ENCODE measurements at places on chromosomes 5 and 9.

GRCh38 chr9:107704774-107705173 is 215.2 kb upstream of the KLF4 start:
- DNase-seq: no peak

- DNase-seq: no peak
Observed at GRCh38 chr5:40073927-40074326, 605.8 kb upstream of the PTGER4 start.

GRCh38 chr5:168316139-168316578 is 24.7 kb downstream of the WWC1 start:
- DNase-seq: no peak

GRCh38 chr5:136039202-136039601 is 10.4 kb downstream of the TGFBI start:
- no peak for DNase-seq

DNA sequence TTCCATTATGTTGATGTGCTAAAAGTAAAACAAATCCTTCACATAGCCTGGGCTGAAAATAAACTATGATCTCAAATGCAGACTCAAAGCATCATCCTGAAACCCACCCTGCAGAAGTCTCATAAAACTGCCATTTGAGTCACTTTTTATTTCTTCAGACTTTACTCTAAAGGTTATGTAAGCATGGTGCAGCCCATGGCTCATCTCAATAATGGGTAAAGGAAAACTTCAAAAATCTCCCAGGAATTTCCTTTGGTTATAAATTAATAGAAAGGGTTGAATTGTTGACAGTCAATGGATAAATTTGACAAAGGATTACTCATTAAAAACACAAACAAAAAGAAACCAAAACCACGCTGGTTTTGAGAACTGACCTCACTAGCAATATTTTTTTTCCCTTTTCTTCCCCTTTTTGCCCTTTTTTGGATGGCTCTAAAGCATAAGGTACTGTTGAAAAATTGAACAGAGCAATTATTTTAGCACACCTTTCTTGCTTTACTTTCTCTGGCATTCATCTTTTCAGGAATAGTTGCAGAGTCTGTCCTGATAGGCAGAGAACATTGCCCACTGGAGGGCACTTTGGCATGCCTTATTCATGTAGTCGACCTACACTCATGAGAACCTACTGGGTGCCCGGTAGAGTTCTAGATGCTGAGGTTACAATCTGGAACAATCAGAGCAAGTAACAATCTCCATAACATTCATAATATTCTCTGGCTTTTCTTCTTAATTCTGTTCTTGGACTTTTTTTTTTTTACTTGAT is 191.4 kb downstream of the TMEM167A start:
- no peak for DNase-seq

DNA sequence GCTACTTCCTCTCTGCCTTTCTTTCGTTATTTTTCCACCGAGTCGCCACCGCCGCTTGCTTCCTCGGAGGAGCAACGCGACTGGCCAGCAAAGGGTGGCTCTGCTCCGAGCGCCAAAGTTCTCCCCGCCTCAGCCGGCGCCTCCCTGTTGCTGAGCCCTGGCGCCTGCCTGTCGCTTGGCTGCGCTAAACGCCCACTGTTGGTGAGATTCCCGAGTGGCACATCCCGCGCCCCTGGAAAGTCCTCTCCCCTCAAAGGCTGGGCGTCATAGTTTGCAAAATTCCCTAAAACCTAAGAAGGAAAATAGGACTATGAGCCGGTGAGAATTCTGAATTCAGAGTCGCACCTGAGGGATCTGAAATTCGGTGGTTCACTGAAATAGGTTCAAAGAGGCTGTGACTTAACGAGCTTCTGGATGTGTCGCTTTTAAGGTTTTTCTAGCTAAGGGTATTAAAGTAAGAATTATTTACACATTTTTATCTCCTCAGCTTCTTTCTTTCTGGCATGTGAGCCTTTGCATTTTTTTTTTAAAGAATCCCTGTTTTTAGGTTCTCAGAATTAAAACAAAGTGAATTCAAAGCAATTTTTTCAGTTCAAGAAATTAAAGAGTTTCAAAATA is at the start of gene GRIN3A:
TSS of gene GRIN3A (minus strand) at position 82 of the 618 bp plus-strand sequence. CDS start 668 bp downstream, outside the sequence.
- peak; percentile 7 for DNase-seq

DNA sequence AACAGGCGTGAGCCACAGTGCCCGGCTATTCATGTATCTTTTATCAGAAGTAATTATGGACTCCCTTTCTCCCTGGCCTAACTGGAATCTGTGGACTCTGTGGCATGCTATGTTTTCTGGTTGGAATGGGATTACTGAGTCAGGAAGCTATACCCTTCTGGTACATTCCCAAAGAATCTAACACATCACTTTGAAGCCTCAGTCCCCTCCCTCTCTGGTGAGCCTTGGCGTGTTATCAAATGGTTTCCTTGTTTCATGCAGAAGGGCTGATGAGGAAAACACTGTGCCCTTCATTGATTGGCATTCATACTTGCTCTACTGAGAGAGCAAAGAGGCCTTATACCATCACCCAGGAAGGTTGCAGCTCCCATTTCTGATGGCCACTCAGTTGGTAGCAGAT is 22.9 kb downstream of the C5orf15 start:
- DNase-seq: no peak

- no peak for DNase-seq
Observed at GRCh38 chr5:31113101-31113500, 80.4 kb upstream of the CDH6 start.

DNA sequence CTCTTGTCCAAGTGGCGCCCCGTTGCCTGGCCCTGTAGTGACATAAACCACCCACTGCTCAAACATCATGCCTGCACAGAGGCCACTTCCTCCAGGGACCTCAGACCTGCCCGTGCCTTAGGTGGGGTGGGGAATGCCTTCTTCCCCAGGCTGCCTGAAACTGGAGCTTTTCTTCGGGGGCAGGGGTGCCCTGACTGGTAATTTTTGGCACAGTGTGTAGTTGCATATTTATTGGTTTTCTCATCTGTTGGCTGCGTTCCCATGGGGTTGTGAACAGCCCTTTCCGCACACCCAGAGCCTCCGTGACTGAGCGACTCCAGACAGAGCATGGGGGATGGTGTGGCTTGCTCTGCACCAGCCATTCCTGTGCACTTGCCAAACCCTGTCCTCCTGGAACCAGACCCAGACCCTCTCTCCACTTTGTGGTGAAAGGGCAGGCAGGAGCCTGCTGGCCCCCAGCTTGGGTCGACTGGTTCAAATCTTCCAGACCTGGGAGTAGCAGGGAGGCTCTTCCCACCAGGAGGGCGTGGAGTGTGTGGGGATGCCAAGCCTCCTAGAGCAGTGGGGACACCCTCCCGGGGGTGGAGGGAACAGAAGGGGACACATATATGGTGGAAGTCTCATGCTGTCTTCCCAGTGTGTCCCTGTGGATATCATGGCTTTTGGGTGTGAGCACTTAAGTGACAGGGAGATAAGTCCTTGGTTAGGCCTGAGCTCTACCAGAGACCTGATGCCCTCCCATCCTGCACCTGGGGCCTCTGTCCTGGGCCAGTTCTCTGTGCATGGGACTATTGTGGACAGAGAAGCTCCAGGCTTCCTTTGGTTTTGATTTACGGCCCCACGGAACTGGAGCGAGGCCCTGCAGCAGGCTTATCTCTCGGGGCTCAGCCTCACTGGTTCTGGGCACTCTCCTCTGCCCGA is 39.6 kb downstream of the WNK2 start:
- no peak for DNase-seq

GRCh38 chr5:161396171-161396570 is 150.4 kb downstream of the GABRB2 start:
- no peak for DNase-seq

GRCh38 chr5:91166059-91166807 is 216.9 kb downstream of the ARRDC3 start:
- DNase-seq: no peak

GRCh38 chr5:95824747-95825146 is 2.2 kb upstream of the GLRX start:
- DNase-seq: no peak

GRCh38 chr9:129900263-129901027 is 65.2 kb downstream of the USP20 start:
- DNase-seq: no peak

- DNase-seq: no peak
Observed at GRCh38 chr5:137737349-137738131, 1.7 kb upstream of the KLHL3 start.

- DNase-seq: no peak
Observed at GRCh38 chr9:78112406-78112805, 80.8 kb upstream of the GNAQ start.

DNA sequence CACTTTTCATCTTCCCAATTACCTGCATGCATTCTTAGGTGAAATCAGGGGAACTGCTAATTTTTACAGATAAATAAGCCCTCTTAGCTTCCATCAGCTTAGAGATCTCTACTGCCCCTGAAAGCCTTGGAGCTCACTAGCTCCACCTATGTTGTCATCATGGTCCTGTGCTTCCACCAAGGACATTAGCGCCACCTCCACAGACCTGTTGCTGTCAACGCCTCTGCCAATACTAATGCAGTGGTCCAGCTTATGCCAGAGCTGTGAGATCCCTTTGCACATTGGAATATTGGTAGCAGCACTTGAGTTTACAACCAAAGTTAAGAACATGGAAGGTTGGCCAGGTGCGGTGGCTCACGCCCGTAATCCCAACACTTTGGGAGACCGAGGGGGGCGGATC is 7.7 kb upstream of the SHISAL2B start:
- no peak for DNase-seq

- DNase-seq: no peak
Observed at GRCh38 chr9:113929634-113930389, 53.7 kb downstream of the ZNF618 start.

DNA sequence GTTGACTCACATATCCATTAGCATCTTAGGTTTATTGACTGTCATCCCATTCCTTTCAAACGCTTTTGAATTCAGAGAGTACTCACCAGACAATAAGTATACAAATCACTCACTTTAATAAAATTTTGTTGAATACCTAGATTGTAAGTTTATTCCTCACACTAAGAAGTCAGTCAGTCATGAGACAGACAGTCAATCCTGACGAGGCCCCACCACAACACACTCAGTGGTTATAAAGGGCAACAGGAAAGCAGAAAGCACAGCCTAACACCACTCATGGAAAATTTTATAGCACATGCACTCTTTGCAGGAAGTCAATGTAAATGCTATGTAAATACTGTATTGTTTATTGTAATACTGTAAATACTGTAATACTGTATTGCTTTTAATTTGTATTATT is 176.3 kb upstream of the PTGER4 start:
- no peak for DNase-seq

GRCh38 chr5:168088410-168089173 is 202.9 kb upstream of the WWC1 start:
- no peak for DNase-seq

- DNase-seq: no peak
Observed at GRCh38 chr5:145062280-145063062, 772.7 kb downstream of the PRELID2 start.

DNA sequence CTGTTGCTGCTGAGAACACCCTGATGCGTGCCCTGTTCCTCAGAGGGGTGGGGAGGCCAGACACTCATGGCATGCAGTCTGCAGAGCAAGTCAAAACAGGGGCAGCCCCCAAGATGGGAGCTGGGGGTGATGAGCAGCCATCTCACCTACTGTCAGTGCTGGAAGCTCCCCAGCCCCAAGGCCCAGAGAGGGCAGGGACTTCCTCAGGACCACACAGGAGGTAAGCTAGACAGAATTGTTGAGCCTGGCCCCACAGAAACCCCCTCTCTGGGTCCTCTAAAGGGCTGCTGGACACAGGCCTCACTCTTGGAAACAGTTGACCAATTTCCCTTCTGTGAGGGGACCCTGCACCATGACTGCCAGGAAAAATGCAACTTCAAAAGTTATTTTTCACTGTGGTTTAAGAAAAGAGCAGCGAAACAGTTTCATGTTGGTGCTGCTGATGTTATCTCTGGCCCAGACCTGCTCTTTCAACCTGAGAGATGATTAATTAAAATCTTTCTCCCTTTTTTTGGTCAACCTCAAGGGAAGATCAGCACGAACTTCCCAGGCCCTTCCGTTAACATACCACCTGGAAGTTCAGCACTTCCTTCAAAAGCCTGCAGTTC is 9.6 kb downstream of the CSF2 start:
- DNase-seq: no peak

GRCh38 chr5:101244621-101245020 is 341.5 kb upstream of the ST8SIA4 start:
- no peak for DNase-seq

DNA sequence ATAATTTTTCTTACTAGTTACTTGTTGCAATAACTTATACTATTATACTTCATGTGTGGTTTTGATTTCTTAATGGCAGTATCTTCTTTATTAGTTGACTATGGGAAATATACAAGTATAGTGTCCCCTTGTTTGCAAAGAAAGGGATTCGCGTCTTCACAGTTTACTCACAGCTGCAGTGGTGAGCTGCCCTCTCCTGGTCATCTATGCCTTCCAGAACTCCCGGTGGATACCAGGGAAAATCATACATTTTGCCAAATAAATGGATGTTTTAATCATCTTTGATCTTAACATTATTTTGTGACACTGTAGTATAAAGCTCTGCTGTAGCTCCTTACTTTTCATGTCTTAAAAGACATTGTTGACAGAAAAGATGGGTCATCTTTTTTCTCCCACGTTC is 142.0 kb downstream of the ZCCHC7 start:
- no peak for DNase-seq

DNA sequence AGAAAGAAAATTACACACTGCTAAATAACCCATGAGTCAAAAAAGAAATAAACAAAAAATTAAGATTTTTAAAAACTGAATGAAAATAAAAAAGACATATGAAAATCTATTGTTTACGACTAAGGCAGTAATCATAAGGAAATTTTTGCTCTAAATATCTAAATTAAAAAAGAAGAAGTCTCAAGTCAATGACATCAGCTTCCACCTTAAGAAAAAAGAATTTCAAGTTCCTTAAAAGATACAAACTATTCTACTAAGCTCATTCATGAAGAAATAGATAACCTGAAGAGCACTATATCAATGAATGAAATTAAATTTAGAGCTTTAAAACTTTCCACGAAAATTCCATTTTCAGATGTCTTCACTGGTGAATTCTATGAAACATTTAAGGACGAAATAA is 15.7 kb upstream of the STARD4 start:
- DNase-seq: no peak

GRCh38 chr9:24391095-24391494 is 154.6 kb downstream of the IZUMO3 start:
- DNase-seq: no peak

- DNase-seq: no peak
Observed at GRCh38 chr9:101027236-101027635, 1.3 kb upstream of the PLPPR1 start.

DNA sequence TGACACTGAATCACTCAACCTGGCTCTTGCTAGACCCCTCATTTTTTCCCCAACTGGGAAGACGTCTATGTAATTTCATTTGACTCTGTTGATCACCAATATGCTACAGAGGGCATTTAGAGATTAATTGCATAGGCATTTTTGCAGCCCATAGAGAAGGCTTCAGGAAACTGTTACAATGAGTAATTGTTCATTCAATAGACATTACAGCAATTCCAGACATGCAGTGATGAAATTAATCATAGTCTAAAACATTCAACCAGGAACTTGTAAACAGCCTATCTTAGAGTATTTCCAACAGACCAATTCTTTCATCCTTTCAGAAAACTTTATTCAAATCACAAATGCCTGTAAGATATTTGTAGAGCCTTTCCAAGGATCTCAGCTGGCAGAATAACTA is 122.3 kb downstream of the MARCHF11 start:
- DNase-seq: no peak

- no peak for DNase-seq
Observed at GRCh38 chr5:102789469-102789868, 34.4 kb downstream of the PAM start.

All from anterior cingulate cortex (tissue), 58 donors.